ENCODE measurements at places on chromosomes 4 and X. TPM values are rescaled to one million over a fixed set of nuclear protein-coding genes. Genes with fewer than 3 reads are reported as not detected.

GAGE12E gene
- total RNA-seq: not detected

- H3K27me3 ChIP-seq: no peaks in the 10 kb centered on the region
- H3K36me3 ChIP-seq: no peaks in the 10 kb centered on the region
- DNase-seq: no peak
- H3K4me1 ChIP-seq: no peaks in the 10 kb centered on the region
Observed at GRCh38 chr4:13860126-13860525, 232.6 kb upstream of the BOD1L1 start.

DNA sequence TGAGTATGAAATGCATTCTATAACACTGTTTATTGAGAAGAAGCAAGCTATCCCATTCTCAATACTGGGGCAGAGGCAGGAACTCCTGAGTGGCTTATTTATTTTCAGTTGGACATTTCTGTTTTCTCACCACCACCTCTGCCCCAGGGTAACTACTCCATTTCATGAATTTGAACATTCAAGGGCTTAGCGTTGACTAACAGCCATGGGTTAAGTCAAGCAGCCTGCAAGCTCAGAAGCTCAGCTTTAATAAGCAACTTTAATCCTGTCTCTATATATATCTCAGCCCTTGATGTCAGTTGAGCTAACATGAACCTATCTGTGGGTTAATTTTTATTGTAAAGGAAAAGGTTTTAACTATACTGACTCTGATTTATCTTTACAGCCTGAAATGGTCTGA, 93.8 kb downstream of the MBNL3 start:
- H3K4me1 ChIP-seq: no peaks in the 10 kb centered on the region
- H3K27me3 ChIP-seq: no peaks in the 10 kb centered on the region
- peaks cover 1% of the 10 kb centered on the region for H3K36me3 ChIP-seq
- no peak for DNase-seq

DNA sequence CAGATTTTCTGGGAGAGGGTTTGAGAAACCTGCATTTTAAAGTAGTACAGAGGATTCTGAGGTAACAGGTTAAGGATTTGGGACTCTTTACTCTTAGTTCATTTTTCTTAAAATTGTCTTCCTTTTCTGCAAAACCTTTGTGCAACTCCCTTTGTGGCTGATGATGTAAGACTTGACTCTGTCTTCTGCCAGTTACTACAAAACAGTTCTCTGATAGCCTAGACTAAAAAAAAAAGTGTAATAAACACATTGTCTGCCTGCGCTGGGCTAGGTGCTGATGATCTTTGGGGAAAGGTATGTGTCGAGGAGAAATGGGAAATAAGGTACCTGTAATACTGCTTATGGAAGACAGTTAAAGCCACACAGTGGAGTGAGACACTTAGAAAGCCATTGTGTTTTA, 28.7 kb downstream of the IL13RA1 start:
- peaks cover 7% of the 10 kb centered on the region for H3K4me1 ChIP-seq
- peaks cover 4% of the 10 kb centered on the region for H3K27me3 ChIP-seq
- DNase-seq: no peak

- H3K27ac ChIP-seq: no peak overlapping the region
- DNase-seq: no peak
- H3K36me3 ChIP-seq: no peaks in the 10 kb centered on the region
- H3K4me3 ChIP-seq: no peak overlapping the region
- no peaks in the 10 kb centered on the region for H3K4me1 ChIP-seq
Observed at GRCh38 chrX:46039526-46039925, 505.7 kb downstream of the ZNF674 start.

DNA sequence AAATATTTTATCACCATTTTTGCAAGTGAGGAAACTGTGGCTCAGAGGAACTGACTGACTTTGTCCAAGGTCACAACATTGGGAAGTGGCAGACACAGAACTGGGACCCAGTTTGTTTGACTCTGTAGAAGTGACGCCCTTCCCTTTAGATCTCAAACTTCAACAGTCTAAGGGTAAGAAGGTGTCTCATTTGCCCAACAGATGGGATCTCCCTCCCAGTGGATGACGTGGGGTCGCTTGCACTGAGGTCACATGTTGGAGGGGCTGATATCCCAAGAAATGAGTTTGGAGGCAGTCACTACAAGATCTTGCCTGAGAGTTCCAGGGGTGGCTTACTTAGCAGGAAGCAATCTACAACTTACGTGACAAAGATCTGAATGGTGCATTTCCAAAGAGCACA, 172.5 kb upstream of the GPC4 start:
- H3K36me3 ChIP-seq: no peaks in the 10 kb centered on the region
- DNase-seq: no peak
- no peaks in the 10 kb centered on the region for H3K27me3 ChIP-seq
- no peaks in the 10 kb centered on the region for H3K4me1 ChIP-seq
- H3K27ac ChIP-seq: no peak overlapping the region

DNA sequence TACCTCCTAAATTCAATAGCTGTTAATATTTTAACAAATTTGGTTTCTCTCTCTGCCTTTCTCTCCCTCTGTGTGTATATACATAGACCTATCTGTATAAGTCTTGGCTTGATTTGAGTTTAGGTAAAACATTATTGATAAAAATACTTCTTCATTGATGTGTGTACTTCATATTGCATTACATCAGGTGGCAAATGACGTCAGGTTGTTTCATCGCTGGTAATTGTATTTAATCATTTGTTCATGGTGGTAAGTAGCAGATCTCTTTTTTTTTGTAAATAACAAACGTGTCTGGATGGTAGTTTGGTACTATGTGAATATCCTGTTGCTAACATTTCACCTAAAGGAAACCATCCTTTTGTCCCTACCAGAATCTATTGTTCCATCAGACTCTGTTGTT, 55.1 kb downstream of the GALNT7 start:
- DNase-seq: no peak
- H3K4me3 ChIP-seq: no peak overlapping the region
- no peaks in the 10 kb centered on the region for H3K27me3 ChIP-seq
- H3K4me1 ChIP-seq: peaks cover 1% of the 10 kb centered on the region
- H3K27ac ChIP-seq: no peak overlapping the region

DNA sequence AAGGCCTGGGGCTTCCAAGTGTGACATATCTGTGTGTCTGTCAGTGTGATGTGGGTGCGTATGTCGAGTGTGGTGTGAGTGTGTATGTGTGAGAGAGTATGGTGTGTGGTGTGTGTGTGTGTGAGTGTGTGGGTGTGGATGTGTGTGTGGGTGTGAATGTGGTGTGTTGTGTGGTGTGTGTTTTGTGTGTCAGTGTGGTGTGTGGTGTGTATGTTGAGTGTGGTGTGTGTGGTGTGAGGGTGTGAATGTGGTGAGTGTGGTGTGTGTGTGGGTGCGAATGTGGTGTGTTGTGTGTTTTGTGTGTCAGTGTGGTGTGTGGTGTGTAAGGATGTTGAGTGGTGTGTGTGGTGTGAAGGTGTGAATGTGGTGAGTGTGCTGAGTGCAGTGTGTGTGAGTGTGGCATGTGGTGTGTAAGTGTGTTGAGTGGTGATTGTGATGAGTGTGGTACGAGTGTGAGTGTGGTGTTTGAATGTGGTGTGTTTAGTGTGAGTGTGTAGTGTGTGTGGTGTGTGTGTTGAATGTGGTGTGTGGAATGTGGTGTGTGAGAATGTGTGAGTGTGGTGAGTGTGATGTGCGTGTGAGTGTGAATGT, 61.6 kb upstream of the SORCS2 start:
- no peak for DNase-seq
- H3K27me3 ChIP-seq: no peaks in the 10 kb centered on the region
- no peaks in the 10 kb centered on the region for H3K36me3 ChIP-seq

- H3K4me1 ChIP-seq: peaks cover 5% of the 10 kb centered on the region
- no peaks in the 10 kb centered on the region for H3K27me3 ChIP-seq
- DNase-seq: no peak
- peaks cover 6% of the 10 kb centered on the region for H3K36me3 ChIP-seq
- H3K4me3 ChIP-seq: no peak overlapping the region
- H3K27ac ChIP-seq: no peak overlapping the region
Observed at GRCh38 chr4:184805462-184806228, 20.1 kb downstream of the ACSL1 start.

GRCh38 chr4:157706155-157706554, 466.7 kb downstream of the GASK1B start:
- no peaks in the 10 kb centered on the region for H3K36me3 ChIP-seq
- no peak overlapping the region for H3K27ac ChIP-seq
- no peaks in the 10 kb centered on the region for H3K27me3 ChIP-seq
- H3K4me1 ChIP-seq: no peaks in the 10 kb centered on the region
- no peak overlapping the region for H3K4me3 ChIP-seq
- DNase-seq: no peak

DNA sequence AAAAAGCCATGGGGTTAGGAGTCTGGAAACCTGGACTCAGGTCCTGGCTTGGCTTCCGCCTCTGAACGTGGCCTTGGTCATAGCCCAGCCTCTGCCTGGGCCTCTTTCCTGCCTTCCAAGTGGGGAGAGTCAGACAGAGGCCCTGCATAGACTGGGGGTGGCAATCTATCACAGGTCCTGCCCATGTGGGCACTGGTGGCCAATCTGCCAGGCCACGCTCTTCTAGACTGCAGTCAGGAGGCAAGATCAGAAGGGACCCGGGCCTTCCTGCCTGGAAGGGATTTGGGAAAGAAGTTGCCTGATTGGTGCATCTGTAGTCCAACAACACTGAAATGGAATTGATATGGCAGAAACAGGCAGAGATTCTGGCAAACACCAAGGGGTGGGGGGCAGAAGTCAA, 46.1 kb downstream of the CNGA2 start:
- H3K4me3 ChIP-seq: no peak overlapping the region
- no peaks in the 10 kb centered on the region for H3K4me1 ChIP-seq
- H3K36me3 ChIP-seq: no peaks in the 10 kb centered on the region
- H3K27ac ChIP-seq: no peak overlapping the region
- DNase-seq: no peak

DNA sequence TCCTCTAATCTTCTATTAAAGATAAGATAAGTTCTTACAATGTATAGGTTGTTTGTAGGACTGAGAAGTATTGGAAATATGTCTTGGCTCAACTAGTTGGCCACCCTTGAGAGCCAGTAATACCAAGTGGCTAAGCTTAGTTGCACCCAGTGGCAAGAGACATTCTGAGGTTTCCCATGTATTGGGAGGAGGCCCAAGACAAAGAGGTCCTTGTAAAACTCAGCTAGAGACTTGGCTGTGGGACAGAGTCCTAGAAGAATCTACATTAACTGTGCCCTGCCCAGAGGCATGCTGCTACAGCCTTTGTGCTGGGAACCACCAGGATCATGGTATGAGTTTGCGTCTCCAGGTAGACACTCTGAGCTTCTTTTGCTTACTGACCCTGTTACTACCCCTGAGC, 41.9 kb upstream of the SLC4A4 start:
- H3K27me3 ChIP-seq: no peaks in the 10 kb centered on the region
- no peaks in the 10 kb centered on the region for H3K36me3 ChIP-seq
- no peak overlapping the region for H3K4me3 ChIP-seq
- no peak for DNase-seq

DNA sequence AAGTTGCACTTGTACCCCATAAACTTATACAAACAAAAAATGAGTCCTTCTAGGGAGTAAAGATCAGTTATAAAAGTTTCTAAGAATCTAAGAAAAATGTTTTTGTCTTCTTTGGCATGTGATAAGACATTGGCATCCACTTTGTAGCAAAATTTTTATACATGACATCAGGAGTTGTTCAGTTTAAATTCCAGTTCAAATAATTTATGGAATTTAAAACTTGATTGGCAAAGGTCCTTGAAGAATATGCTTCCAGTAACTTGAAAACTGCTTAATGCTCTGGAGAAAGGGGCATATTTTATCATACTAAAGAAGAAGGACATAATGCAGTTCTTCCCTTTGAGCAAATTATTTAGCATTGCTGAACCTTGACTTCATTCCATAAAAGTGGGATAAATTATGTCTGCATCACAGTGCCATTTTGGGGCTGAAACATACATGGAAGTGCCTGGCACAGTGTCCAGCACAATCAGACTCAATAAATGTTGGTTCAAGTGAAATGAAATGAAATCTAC, 163.3 kb upstream of the IL15 start:
- H3K4me1 ChIP-seq: no peaks in the 10 kb centered on the region
- no peaks in the 10 kb centered on the region for H3K36me3 ChIP-seq
- no peak overlapping the region for H3K27ac ChIP-seq

DNA sequence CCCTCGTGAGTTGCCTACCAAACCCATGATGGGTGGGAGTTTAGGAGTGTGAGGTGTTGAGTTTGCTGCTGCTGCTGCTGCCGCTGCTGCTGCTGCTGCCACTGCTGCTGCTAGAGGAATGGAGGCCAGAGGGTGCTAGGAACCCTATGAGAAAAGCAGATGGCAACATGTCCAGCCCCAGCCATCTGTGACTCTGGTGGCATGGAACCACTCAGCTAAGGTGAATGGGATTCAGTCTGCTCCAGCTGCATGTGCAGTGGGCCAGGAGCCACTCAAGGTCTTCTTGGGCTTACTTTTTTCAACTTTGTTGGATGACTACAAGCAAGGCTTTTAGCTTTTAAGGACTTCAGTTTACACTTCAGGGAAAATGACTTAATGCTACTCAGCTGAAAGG, 103.8 kb downstream of the RTL5 start:
- H3K4me1 ChIP-seq: no peaks in the 10 kb centered on the region
- H3K4me3 ChIP-seq: no peak overlapping the region
- no peaks in the 10 kb centered on the region for H3K36me3 ChIP-seq
- no peak overlapping the region for H3K27ac ChIP-seq

DNA sequence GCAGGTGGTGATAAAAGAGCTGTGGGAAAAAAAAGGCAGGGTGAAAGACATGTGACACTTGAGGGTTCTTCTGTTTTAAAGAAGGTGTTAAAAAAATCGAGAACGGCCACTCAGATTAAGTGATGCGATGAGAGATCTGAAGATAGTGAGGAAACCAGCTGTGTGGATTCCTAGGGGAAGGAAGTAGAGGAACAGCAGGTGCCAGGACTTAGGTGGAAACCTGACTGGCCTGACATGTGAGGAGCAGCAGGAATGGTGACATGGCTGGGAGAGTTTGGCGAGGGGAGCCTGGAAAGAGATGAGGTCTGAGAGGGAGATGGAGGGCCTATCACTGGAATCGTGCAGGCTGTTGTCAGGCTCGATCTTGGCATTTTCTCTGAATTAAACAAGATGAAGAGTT, 55.5 kb downstream of the BMPR1B start:
- no peak overlapping the region for H3K4me3 ChIP-seq
- H3K36me3 ChIP-seq: no peaks in the 10 kb centered on the region
- H3K27me3 ChIP-seq: no peaks in the 10 kb centered on the region
- H3K4me1 ChIP-seq: no peaks in the 10 kb centered on the region

DNA sequence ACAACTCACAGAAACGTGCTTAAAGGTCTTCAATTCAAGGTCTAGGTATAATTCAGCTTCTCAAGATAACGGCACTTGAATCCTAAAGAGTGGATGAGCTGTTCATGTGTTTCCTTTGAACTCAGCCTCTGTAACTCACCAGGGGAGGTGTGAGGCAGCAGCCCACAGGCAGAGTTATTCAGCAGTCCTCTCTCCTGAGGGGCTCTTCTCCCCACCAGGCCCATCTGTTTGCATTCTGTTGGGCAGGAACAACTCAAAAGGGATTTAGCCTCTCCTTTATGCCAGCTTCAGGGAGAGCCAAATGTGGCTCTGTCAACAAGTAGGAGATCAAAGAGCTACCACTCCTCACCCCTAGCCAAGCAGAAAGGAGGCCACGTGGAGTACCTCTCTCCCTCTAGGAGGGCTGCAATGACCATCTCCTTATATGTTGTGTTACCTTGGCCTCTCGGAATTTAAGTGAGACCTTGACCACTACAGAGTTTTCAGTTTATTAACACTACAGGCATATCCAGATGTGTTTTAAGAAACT, 151.2 kb downstream of the SPATA18 start:
- no peaks in the 10 kb centered on the region for H3K27me3 ChIP-seq
- no peaks in the 10 kb centered on the region for H3K36me3 ChIP-seq
- no peak overlapping the region for H3K27ac ChIP-seq
- no peak for DNase-seq
- H3K4me1 ChIP-seq: no peaks in the 10 kb centered on the region
